Aortic smooth muscle cell (primary cell): ENCODE measurements at places on chromosomes 2 and 18. TPM values are rescaled to one million over a fixed set of nuclear protein-coding genes. Genes with fewer than 3 reads are reported as not detected.

The MAB21L4 gene
- total RNA-seq, result not detected in 2 replicates

The ALPP gene
- not detected in 2 replicates for total RNA-seq

The MDH1B gene
- 1.3 and 1.7 TPM in 2 replicates for total RNA-seq

The SMARCAL1 gene
- total RNA-seq, result 14.5 and 16.0 TPM in 2 replicates

The SERPINB4 gene
- total RNA-seq, result not detected in 2 replicates

The APCDD1 gene
- total RNA-seq, result 0.79 and 4.4 TPM in 2 replicates

The ATOH8 gene
- total RNA-seq, result 66.5 and 80.3 TPM in 2 replicates

The MRO gene
- not detected in 2 replicates for total RNA-seq

The DHRS9 gene
- not detected in 2 replicates for total RNA-seq

The FOXD4L1 gene
- 0.06 and 0.13 TPM in 2 replicates for total RNA-seq

The KCNJ3 gene
- not detected in 2 replicates for total RNA-seq

The CD8B gene
- not detected in 2 replicates for total RNA-seq

The HRH4 gene
- under 0.01 and 0.06 TPM in 2 replicates for total RNA-seq

The RGPD3 gene
- total RNA-seq, result 0.12 and 0.13 TPM in 2 replicates

The LAMA1 gene
- total RNA-seq, result 0.68 and 0.92 TPM in 2 replicates

The MYL1 gene
- total RNA-seq, result not detected in 2 replicates

The AOX1 gene
- total RNA-seq, result 23.0 and 62.9 TPM in 2 replicates

The FIGN gene
- 1.3 and 2.2 TPM in 2 replicates for total RNA-seq

The SPDYA gene
- 0.79 and 1.6 TPM in 2 replicates for total RNA-seq

The ACAA2 gene
- total RNA-seq, result 40.2 and 45.4 TPM in 2 replicates

The ST8SIA5 gene
- total RNA-seq, result under 0.01 TPM in 2 replicates

The WIPF1 gene
- 10.6 and 14.4 TPM in 2 replicates for total RNA-seq

The PAX8 gene
- 0.13 and 0.19 TPM in 2 replicates for total RNA-seq

The FBXO48 gene
- 0.19 and 0.26 TPM in 2 replicates for total RNA-seq

The FRZB gene
- total RNA-seq, result 0.66 and 1.3 TPM in 2 replicates

The CRYBA2 gene
- total RNA-seq, result not detected in 2 replicates

The CTAGE1 gene
- 0.12 TPM in 1 of 2 replicates, not detected in the other for total RNA-seq

The CELF4 gene
- under 0.01 and 0.40 TPM in 2 replicates for total RNA-seq

The LRRTM1 gene
- not detected in 2 replicates for total RNA-seq

The ECEL1 gene
- not detected in 2 replicates for total RNA-seq

The SLC9A4 gene
- total RNA-seq, result under 0.01 TPM in 1 of 2 replicates, not detected in the other

The SERPINB10 gene
- 0.13 TPM in 1 of 2 replicates, not detected in the other for total RNA-seq

The UGT1A5 gene
- total RNA-seq, result not detected in 2 replicates

The C2orf72 gene
- 0.25 and 0.26 TPM in 2 replicates for total RNA-seq

The MAP3K19 gene
- not detected in 2 replicates for total RNA-seq

The EPB41L3 gene
- 2.9 and 3.7 TPM in 2 replicates for total RNA-seq

The RESP18 gene
- not detected in 2 replicates for total RNA-seq

The ARHGEF4 gene
- 1.3 and 2.8 TPM in 2 replicates for total RNA-seq

The PIEZO2 gene
- 0.31 and 4.1 TPM in 2 replicates for total RNA-seq

The KLHL30 gene
- total RNA-seq, result 1.6 and 6.3 TPM in 2 replicates

The TGFA gene
- 0.06 TPM in 1 of 2 replicates, not detected in the other for total RNA-seq

The TMEM178A gene
- 1.5 and 1.7 TPM in 2 replicates for total RNA-seq
